ENCODE measurements at places on chromosomes 11 and 22. TPM values are rescaled to one million over a fixed set of nuclear protein-coding genes. Genes with fewer than 3 reads are reported as not detected.

Gene PIK3IP1
- 22.3 TPM for total RNA-seq

Gene OR10S1
- total RNA-seq = not detected

Gene CALCA
- not detected for total RNA-seq

Gene PRG3
- not detected for total RNA-seq

Gene CLCF1
- 10.0 TPM for total RNA-seq

Gene PIH1D2
- total RNA-seq = 4.6 TPM

Gene EIF3F
- 559 TPM for total RNA-seq

Gene SERHL2
- 0.48 TPM for total RNA-seq

Gene HIRA
- total RNA-seq = 15.9 TPM

Gene MEI1
- not detected for total RNA-seq

Gene ROBO3
- 23.5 TPM for total RNA-seq

Gene MS4A7
- total RNA-seq = not detected

Gene APOBEC3B
- 9.7 TPM for total RNA-seq

Gene KRTAP5-8
- not detected for total RNA-seq

Gene TCN1
- not detected for total RNA-seq

Gene SCUBE2
- total RNA-seq = 0.26 TPM

Gene OR4D5
- total RNA-seq = not detected

Gene KCNE3
- total RNA-seq = 0.52 TPM

Gene ALDH3B2
- total RNA-seq = not detected

Gene FAM180B
- total RNA-seq = not detected

Gene ASRGL1
- 1.8 TPM for total RNA-seq

Gene DNHD1
- total RNA-seq = 1.3 TPM

Gene ADAMTS15
- 20.4 TPM for total RNA-seq

Gene KCNJ4
- not detected for total RNA-seq

Gene OR4C16
- not detected for total RNA-seq

Gene IGLL1
- total RNA-seq = not detected

Gene LMO2
- total RNA-seq = 2.2 TPM

Gene CTSW
- not detected for total RNA-seq

Gene PGR
- total RNA-seq = 1.6 TPM

Gene GGT1
- 2.5 TPM for total RNA-seq

Gene DBX1
- total RNA-seq = not detected

Gene SLC37A2
- total RNA-seq = 2.6 TPM

Gene NXPE4
- total RNA-seq = not detected

Gene NAALADL1
- total RNA-seq = 38.9 TPM

Gene BDNF
- 15.6 TPM for total RNA-seq

Gene STT3A
- 78.6 TPM for total RNA-seq

Gene TTLL1
- total RNA-seq = 8.4 TPM

Gene TTC36
- 1.2 TPM for total RNA-seq

Gene DKK3
- 338 TPM for total RNA-seq

Gene FAM227A
- 0.48 TPM for total RNA-seq

Gene RIMBP3C
- under 0.01 TPM for total RNA-seq

Gene UBASH3B
- total RNA-seq = 22.9 TPM

Gene CLMP
- total RNA-seq = 130 TPM

Gene PANX3
- total RNA-seq = not detected

Gene HPS4
- 27.9 TPM for total RNA-seq

Gene RCOR2
- 6.9 TPM for total RNA-seq

Gene SPDYC
- total RNA-seq = not detected

Gene TMEM151A
- total RNA-seq = 0.39 TPM

Gene GNAZ
- 0.52 TPM for total RNA-seq
